Activated CD4-positive, CD25-positive, alpha-beta regulatory T cell (primary cell): ENCODE measurements at places on chromosomes 7 and 10.

DNA sequence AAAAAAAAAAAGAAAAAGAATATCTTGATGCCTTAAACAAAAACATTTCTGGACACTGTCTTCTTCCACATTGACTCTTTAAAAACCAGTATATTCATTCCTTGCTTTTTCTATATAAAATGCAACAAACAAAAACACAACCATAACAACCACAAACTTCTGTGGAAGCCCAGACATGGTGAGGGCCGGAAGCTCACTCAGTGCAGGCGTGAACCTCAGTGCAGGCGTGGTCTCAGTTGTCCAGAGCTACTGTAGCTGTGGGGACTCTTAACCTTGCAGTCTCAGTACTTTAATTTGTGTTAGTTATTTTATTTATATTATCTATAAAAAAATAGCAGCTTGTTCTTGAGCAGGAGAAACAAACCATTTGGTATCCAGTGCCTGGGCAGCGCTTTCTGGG is 131.8 kb downstream of the DOCK1 start:
- no peak for DNase-seq

GRCh38 chr10:36303896-36304295 is 661.8 kb upstream of the FZD8 start:
- no peak for DNase-seq

DNA sequence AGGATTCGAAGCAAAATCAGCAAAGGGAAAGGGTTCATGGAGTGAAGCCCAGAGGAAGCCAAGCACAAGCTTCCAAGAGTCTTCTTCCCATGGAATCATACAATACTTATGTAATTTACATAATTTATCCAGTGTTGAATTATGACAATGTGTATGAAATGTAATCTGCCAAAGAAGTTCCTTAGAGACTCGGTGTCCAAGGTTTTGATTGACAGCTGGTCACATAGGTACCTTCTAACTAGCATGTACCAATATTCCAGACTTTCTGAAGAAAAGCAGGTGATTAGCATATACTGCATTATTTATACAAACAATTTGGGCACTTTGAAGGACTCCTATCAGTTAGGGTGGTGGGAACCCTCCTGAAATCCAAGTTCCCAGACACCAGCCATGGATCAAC is 35.3 kb downstream of the ANKIB1 start:
- DNase-seq, result no peak

GRCh38 chr7:14875941-14876587 is 26.5 kb downstream of the DGKB start:
- DNase-seq, result no peak

GRCh38 chr7:158655931-158656441 is 48.6 kb downstream of the NCAPG2 start:
- no peak for DNase-seq

DNA sequence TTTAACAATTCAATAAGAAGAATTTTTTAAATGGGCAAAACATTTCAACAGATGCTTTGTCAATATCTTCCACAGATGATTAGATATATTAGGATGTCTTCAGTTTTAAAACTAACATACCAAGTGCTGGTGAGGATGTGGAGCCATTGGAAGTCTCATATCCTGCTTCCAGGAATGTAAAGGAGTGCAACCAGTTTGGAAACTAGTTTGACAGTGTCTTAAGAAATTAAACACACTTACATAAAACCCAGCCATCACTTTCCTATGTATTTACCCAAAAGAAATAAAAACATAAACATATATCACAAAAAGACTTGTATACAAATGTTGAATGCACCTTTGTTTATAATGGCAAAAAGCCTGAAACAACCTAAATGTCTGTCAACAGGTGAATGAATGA is 13.3 kb upstream of the AGK start:
- DNase-seq, result no peak
